Stromal cell of bone marrow (primary cell): ENCODE measurements at places on chromosomes 7 and 10.

GRCh38 chr7:134826105-134826504 is 46.7 kb downstream of the CALD1 start:
- peak; percentile 57 for DNase-seq

DNA sequence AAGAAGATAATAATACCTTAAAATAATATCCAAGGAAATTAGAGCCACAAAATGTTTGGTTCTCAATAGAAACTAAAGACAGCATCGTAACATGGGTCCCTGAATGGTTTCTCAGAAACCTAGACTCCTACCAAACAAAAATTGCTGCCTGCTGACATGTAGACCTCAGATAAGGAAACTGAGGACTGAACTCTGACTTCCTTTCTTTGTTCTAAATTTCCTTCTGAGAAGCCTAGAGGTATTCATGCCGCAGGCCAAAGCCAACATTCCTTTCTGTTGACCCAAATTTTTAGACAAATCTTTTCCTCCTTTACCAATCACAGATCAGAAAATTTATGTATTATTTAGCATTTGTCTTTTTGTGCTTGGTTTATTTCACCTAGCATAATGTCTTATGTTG is 816.7 kb upstream of the PHF14 start:
- no peak for DNase-seq

GRCh38 chr10:22369434-22370072 is 24.3 kb downstream of the SPAG6 start:
- DNase-seq: no peak

DNA sequence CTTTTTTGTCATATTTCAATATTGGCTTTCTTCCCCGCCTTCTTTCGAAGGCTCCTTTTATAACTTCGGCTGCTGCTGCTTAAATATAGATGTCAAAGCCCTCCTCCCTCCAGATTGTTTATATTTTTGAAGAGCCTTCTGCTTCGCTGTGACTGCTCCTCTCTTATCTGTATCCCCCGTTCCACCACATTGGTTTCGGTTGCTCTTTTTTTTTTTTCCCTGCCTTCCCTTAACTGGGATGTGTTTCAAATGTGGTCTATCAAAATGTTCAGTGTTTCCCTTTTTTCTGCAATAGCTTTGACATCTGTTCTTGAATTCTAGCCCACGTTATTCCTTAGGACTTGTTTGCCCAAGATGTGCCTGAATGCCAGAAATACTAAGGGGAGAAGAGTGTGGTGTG is 96.4 kb downstream of the CUX1 start:
- DNase-seq: no peak

DNA sequence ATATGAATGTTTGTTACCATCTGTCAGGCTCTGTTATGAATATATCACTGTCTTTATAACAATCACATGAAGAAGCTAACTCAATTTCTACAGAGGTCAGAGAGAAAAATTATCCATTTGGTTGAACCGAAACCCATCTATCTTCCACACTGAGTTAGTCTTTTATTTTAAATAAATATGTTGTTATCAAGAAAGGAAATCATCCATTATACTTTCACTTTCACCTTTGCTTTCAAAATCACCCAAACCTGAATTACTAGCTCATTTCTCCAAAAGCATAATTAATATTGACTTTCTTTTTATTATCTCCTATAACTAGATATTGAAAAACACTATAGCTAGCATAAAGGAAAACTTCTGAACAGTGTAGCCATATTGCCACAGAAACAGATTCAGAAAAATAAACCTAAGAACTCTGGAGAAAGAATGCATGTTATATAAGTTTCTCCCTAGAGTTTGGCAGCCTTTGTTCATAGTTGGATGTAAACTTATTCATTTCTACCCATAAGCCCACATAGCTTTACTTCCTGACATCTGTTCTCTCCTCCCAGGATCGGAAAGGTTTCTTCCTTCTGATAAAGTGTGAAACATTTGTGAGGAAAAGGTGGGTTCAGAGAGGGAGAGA is 66.0 kb downstream of the NPSR1 start:
- DNase-seq: no peak

DNA sequence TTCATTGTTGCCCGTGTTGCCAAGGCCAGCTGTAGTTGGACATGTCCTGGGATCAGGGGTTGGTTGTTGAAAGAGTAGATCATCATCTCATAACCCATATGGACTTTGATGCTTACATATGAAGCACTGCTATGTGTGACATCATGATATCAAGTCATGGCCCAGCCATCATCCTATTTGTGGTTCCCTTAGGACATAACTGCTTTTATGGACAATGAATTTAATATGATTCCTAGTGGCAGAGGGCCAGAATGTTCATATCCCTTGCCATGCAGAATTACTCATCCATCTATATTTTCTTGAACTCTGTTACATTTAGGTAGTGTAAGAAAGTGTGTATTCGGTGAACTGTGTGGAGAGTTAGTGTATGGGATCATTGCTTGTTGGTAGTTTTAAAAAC is 343.9 kb upstream of the LRGUK start:
- no peak for DNase-seq

DNA sequence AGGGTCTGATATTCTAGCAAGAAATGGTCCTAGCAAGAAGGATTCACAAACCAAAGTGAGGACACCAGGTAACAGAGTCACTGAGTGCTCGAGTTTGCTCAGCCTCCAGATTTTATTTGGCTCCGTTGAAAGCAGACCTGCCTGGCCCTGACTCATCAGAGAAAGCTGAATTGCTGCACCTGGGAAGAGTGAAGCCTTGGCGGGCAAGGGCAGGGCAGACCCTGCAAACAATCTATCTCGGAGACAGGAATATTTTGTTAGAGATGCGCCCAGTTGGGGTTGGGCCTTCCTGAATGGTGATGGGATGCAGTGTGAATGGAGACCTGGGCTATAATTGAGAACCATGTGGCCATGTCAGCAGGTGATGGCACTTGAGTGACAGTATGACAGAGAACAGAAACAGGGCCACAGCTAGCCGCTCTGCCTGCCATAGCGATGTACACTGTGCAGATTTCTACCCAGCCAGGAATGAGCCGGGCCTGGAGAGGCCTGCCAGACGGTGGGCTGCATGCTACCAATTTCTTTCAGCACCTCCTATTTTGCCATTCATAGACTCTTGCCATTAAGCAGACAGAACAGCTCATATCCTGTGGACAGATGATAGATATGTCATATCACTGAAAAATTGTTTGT is 744.2 kb downstream of the LRMDA start:
- DNase-seq: no peak

DNA sequence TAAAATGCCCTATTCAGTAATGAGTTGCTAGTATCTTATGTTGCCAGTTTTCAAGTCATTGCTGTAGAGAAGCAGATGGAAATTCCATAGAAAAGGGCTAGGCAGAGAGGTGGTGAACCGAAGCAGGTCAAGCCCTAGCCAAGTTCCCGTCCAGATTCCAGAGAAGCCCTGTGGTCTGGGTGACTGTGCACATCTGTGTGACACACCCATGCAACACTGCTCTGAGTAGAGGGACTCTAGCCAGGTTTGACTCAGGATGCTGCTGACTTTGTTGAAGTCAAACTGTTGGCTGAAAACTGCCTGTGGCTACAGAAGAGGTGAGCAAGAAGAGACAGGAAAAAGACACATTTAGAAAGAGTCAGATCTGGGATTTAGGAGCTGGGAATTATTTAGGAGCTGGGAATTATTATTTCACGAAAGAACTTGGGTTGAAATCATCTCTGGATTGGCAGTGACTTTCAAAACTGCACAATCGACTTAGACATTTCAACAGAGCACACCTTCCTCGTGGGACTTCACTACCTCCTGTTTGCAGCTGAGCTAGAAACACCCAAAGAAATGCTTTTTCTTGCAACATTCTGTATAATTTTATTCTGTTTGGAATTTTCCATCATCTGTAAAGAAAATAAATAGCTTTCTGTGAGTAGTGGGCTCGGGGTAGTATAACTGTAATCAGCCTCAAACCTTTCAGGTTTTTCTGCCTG is 149.1 kb upstream of the PRKCQ start:
- peak; percentile 36 for DNase-seq

- no peak for DNase-seq
These were observed 361.8 kb downstream of the GATA3 start for GRCh38 chr10:8416192-8416701.

GRCh38 chr7:20170633-20171032 is 46.6 kb downstream of the MACC1 start:
- no peak for DNase-seq

DNA sequence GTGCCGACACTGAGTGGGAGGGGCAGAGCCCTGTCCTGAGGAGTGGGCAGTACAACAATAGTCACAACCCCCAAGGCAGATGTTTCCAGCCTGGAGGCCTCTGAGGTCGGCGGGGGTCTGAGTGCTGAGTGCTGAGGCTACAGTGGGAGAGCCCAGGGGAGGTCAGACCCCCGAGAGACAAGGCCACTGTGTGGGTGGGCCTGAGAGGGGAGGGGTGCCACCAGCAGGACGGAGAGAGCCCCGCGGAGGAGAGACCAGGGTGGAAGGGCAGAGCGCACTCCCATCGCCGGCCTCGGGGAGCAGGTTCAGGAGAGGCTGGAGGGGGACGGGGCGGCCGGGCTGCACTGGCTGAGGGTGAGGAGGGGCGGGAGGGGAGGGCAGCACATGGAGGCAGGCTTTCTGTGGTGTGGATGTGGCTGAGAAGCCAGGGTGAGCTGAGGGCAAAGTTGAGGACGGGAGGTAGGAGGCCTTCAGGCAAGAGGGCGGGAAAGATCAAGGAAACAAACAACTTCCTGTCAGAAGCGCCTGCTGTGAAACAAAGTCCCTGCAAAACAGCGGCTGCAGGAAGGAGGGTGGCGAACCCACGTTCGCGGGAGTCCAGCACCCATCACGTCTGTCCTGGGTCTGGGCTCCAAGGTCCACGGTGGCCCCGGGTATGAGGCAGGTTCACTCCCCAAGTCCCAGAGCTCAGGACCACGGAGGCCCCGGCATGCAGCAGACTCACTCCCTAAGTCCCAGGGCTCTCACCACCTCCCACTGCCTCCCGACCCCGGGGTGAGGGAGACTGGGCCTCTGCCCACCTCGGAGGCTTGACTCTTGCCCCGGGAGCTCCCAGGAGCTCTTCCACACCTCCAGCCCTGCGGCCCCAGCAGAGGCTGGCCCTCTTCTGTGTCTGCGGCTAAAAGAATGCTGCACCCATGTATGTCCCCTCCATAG is 76.8 kb upstream of the NKX6-2 start:
- DNase-seq: no peak

- no peak for DNase-seq
These were observed 69.3 kb downstream of the ARHGAP22 start for GRCh38 chr10:48535416-48536155.

DNA sequence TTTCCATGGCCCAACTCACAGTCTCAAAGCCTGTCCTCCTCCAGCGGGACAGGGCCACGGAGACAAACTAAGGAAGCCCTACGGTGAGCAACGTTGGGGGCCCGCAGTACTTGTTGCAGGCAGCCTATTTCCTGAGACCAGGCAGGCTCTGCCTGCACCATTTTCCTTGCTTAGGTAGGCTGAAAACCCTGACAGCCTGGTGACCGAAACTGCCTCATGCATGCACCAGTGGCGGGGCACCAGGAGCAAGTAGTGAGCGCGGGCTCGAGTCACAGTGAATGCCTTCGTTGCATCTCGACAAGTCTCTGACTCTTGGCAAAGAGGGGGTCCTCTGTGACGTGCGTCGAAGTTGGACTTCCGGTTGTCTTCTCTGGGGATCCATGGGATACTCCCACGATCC is 23.3 kb upstream of the ZNF273 start:
- no peak for DNase-seq

DNA sequence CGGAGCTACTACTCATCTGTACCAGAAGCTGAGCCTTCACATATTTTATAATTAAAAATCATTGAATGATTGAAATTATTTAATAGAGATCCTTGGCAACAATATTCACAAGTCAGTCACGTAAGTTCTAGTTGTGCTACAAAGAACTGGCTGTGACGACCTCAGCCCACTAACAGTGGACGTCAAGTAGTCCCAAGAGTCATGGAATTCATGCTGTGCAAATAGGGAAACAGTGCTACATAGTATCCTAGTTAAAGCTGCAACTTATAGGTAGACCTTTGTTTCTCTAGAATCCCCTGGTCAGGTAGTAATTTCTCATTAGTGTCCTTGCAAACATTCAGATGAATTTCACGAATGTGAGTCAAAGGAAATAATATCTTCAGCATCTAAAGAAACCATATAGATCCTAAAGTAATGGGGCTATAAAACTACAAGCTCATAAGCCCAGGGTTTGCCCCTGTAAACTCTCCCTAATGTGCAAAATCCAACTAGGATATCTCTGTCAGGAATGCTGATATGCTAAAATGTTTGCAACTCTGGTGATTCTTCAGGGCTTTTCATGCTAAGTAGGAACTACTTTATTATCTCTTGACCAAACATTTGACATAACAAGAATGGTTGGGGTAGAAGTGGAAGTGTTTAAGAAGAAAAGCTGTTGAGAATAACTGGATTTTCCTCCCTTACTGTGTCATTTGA is 31.2 kb downstream of the CFAP69 start:
- no peak for DNase-seq

- no peak for DNase-seq
These were observed 1.7 kb upstream of the SUMF2 start for GRCh38 chr7:56062382-56062781.

- no peak for DNase-seq
These were observed 79.3 kb downstream of the GRID1 start for GRCh38 chr10:86287110-86287793.

DNA sequence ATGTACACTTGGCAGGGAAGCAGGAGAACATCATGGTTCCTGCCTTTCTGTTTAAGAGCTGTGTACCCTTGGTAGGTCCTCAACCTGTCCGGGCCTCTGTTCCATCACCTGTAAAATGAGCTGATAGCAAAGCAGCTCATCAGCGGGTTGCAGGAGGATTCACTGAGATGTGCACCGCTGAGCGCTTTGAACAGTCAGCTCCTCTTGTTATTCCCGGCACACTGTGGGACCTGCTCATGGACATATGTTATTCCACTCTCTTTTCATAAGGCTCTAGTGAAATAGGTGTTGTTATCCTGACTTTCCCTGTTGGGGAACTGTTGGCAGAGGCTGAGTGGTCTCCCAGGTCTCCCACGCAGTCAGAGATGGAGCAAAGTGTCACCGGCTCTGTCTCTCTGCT is 497.5 kb upstream of the ZMIZ1 start:
- DNase-seq: no peak

DNA sequence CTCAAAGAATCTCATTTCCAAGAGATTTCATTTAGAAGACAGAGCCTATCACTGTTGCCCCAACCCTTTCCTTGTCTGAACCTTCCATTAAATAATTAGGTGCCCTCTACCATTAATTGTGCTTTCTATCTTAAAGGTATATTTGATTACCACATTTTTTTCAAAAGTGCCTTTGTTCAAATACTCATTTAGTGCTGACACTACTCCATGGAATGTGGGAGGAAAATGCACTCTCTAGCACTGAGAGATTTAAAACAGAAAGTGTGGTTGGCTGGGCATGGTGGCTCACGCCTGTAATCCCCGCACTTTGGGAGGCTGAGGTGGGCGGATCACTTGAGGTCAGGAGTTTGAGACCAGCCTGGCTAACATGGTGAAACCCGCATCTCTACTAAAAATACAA is 119.8 kb downstream of the CACNA2D1 start:
- DNase-seq: no peak

- no peak for DNase-seq
These were observed 132.1 kb upstream of the CDK6 start for GRCh38 chr7:92968502-92968901.

DNA sequence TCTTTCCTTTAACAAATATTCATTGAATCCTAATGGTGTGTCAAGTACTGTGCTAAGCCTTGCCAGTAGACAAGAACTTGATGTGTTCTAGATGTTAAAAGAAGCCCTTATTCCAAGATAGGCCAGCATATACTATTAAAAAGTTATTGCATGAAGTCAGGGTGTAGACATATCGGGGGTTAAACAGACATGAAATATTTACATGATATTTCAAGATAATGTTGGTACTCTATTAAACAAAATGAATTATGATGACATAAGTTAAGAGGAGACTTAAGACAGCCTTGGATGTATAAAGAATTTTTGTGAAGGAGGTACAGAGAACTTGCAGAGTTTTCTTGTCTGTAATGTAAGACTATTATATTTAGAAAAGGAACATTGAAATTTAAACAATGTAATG is 44.8 kb downstream of the HDAC9 start:
- DNase-seq: no peak
